CD14-positive monocyte (primary cell): ENCODE measurements at places on chromosomes 6 and 20.

- DNase-seq, result no peak
These were observed 47.7 kb upstream of the SMOC2 start for GRCh38 chr6:168393126-168393870.

GRCh38 chr6:167933847-167934246, 63.6 kb upstream of the KIF25 start:
- DNase-seq, result no peak

DNA sequence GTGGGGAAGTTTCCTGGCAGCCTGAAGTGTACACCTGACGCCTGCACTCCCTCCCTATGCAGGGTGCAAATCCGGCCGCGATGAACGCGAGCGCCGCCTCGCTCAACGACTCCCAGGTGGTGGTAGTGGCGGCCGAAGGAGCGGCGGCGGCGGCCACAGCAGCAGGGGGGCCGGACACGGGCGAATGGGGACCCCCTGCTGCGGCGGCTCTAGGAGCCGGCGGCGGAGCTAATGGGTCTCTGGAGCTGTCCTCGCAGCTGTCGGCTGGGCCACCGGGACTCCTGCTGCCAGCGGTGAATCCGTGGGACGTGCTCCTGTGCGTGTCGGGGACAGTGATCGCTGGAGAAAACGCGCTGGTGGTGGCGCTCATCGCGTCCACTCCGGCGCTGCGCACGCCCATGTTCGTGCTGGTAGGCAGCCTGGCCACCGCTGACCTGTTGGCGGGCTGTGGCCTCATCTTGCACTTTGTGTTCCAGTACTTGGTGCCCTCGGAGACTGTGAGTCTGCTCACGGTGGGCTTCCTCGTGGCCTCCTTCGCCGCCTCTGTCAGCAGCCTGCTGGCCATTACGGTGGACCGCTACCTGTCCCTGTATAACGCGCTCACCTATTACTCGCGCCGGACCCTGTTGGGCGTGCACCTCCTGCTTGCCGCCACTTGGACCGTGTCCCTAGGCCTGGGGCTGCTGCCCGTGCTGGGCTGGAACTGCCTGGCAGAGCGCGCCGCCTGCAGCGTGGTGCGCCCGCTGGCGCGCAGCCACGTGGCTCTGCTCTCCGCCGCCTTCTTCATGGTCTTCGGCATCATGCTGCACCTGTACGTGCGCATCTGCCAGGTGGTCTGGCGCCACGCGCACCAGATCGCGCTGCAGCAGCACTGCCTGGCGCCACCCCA, 1.2 kb downstream of the GPR6 start:
- no peak for DNase-seq

- no peak for DNase-seq
These were observed 64.4 kb upstream of the DUSP22 start for GRCh38 chr6:227812-228338.

DNA sequence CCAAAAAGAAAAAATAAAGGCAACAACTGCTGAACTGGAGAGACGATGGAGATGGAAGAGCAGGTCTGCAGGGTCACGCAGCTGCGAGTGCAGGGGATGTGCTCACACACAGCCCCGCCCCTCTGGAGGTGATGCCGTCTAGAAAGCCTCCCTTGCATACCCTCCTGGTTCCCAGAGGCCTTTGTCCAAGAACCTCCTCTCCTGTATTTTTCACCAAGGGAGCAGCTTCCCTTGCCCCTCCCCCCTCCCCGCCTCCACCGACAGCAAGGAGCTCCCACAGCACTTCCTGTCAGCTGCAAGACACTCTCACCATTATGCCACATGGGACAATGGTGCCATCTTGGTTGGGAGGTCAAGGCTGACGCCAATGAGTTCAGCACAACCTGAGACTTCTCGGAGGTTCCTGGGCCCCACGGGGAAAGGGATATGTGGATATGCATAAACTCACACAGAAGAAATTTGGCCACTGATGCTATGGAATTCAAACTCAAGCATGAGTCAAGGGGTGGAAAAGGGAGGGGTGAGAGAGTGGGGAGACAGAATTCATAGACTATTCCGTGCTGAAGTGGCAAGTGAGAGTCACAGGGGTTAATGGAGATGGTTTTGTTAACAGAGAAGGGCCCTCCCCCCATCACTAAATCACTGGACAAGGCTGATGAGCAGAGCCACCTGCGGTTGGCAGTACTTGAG, 132.9 kb downstream of the SCML4 start:
- no peak for DNase-seq

GRCh38 chr6:109434456-109434855, 6.0 kb downstream of the PPIL6 start:
- no peak for DNase-seq

DNA sequence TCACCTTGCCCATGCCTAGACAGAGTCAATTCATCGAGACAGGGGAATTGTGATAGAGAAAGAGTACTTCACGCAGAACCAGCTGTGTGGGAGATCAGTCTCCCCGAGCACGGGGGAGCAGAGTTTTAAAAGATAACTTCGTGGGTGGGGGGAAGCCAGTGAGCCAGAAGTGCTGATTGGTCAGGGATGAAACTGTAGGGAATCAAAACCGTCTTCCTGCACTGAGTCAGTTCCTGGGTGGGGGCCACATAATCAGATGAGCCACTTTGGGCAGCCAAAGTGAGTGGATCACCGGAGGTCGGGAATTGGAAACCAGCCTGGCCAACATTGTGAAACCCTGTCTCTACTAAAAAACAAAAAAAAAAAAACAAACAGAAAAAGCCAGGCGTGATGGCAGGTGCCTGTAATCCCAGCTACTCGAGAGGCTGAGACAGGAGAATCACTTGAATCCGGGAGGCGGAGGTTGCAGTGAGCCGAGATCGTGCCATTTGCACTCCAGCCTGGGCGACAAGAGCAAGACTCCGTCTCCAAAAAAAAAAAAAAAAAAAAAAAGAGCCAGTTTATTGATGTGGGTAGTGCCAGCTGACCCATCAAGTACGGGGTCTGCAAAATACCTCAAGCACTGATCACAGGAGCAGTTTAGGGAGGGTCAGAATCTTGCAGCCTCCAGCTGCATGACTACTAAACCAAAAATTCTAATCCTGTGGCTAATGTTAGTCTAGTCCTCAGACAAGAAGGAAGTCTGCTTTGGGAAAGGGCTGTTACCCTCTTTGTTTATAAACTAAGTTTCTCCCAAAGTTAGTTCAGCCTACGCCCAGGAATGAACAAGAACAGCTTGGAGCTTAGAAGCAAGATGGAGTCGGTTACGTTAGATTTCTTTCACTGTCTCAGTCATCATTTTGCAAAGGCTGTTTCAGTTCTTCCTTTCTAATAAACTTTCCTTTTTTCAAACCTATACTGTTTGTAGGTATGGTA, 3.9 kb upstream of the TRIM39 start:
- DNase-seq, result no peak

GRCh38 chr20:57377350-57377749, 13.8 kb upstream of the RBM38 start:
- no peak for DNase-seq

DNA sequence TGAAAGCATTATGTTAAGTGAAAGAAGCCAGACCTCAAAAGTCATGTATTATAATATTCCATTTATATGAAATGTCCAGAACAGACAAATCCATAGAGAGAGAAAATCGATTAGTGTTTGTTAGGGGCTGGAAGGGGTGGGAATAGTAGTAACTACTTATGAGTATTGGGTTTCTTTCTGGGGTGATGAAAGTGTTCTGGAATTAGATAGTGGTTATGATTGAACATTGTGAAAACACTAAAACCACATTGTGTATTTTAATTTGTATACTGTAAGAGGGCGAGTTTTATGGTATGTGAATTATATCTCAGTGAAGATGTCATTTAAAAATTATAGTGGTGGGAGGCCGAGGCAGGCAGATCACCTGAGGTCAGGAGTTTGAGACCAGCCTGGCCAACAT, 52.0 kb upstream of the KIF13A start:
- no peak for DNase-seq

GRCh38 chr6:150204705-150205472, 62.0 kb downstream of the PPP1R14C start:
- no peak for DNase-seq

DNA sequence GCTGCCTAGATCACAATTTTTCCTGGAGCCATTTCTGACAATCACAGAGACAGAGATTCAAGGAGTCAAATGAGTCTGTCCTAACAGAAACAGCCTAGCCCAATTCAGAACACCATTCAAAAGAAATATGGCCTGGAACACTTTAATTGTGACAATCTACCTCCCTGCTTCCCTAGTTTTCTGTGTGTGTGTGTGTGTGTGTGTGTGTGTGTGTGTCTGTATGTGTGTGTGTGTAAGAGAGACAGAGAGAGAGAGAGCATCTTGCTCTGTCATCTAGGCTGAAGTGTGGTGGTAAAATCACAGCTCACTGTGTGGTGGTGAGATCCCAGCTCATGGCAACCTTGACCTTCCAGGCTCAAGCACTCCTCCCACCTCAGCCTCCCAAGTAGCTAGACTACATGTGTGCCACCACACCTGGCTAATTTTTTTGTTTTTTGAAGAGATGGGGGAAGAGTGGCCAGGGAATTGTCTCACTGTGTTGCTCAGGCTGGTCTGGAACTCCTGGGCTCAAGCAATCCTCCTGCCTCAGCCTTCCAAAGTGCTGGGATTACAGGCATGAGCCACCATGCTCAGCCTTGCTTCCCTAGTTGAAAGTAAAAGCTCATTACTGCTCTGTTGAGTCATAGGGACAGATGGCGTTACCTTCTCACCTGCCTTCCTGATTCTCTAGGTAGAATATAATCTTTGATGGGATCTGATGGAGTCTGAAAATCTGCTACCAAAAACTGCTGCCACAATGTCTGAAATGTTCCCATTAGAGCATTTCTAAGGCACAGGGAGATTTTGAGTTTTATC, 89.6 kb upstream of the BEND6 start:
- no peak for DNase-seq

- DNase-seq, result no peak
These were observed 214.9 kb upstream of the CST7 start for GRCh38 chr20:24734139-24734538.

- DNase-seq, result no peak
These were observed 32.7 kb downstream of the CD109 start for GRCh38 chr6:73728548-73729205.

GRCh38 chr6:33634946-33635345, 13.8 kb downstream of the ITPR3 start:
- no peak for DNase-seq

GRCh38 chr6:149181304-149181703, 136.2 kb upstream of the TAB2 start:
- no peak for DNase-seq

DNA sequence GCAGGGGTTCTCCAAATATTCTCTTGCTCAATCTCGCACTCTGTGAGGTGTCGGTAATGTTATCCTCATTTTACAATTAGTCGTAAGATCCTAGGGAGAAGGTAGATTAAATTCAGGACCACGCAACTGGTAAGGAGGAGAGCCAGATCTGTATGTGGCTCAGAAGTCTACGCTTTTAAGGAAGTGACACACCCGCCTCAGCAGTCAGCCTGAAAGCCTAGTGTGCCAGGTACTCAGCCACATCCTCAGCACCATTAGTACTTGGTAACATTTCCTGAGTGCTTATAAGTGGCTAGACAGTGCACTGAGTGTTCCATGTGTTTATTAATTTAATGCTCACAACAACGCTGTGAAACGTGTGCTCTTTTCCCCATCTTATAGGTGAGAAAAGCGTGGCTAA, 63.7 kb downstream of the DHX35 start:
- DNase-seq, result no peak

DNA sequence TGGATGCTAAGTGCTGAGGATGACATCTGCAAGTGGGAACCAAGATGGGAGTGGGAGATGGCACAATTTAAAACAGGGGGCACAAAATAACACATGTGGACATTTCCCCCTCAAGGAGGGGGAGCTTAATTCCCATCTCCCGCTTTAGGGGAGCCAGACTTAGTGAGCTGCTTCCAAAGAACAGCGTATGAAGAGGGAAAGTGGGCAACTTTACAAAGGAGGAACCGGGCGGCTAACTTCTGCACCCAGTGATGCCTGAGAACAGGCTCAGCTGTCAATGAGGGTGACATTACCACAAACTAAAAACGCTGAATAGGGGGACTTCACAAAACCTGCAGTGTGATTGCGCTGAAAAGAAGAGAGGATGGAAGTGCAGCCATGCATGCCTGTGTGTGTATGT, 95.5 kb upstream of the NXT1 start:
- DNase-seq, result no peak

GRCh38 chr6:1079525-1079924, 232.4 kb upstream of the FOXQ1 start:
- no peak for DNase-seq

DNA sequence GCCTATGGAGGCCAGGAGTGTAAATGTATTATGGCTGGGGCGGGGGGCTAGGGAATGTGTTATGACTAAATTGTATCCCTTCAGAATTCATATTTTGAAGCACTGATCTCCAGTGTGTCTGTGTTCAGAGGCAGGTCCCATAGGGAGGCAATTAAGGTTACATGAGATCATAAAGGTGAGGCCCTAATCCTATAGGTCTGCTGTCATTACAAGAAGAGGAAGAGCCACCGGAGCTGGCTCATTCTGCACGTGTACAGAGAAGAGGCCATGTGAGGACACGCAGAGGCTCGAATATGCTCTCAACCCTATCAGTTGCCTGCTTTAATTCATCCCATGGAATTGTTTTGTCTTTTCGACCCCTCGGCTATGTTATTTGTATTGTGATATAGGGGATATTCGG, 76.9 kb downstream of the VTA1 start:
- DNase-seq, result no peak

DNA sequence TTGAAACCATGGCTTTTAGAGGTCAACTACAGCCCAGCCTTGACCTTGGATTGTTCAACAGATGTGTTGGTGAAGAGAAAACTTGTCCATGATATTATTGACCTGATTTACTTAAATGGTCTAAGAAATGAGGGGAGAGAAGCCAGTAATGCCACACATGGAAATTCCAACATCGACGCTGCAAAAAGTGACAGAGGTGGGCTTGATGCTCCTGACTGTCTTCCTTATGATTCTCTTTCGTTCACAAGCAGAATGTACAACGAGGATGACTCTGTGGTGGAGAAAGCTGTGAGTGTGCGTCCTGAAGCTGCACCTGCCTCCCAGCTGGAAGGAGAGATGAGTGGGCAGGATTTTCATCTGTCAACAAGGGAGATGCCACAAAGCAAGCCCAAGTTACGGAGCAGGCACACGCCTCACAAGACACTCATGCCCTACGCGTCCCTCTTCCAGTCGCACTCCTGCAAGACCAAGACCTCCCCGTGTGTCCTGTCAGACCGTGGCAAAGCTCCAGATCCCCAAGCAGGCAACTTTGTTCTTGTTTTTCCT, 16.2 kb downstream of the TTLL2 start:
- DNase-seq, result no peak

DNA sequence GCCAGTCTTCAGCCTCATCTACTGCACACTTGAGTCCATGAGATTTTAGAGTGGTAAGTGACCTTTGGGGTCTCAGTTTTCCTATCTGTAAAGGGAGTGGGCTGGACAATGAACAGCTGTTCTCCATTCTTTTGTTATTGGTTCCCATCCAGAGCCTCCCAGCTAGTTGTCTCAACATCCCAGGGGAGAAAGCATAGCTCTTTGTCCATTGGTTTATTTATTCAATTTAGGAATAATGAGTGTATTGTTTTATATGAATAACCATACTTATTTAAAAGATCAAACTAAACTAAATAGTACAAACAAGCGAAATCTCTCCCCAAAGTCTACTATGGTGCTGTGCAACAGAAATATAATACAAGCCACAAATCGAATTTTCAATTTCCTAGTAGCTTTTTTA, 13.7 kb downstream of the PIGT start:
- DNase-seq, result no peak
